ENCODE measurements at places on chromosomes 12 and 14.

DNA sequence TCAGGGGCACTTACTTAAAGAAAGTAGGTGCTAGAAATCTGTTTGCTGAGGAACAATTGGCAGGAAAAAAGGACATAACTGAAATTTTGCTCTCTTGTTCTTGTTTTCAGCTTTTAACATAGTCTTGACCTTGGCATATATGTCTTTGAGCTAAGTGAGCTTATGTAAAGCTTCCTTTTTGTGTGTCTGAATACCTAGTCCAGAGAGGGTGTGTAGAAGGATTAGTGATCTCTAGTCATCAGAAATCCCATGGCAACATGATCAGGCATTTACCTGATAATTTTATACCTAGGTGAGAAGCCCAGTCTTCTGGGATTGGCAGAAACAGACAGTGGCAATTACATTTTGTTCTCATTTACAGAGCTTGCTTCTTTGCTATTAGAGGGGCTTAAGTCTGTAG, 166.1 kb downstream of the SNAPC1 start:
- DNase-seq: no peak

- DNase-seq: no peak
Observed at GRCh38 chr12:116603546-116604177, 44.5 kb downstream of the MAP1LC3B2 start.

DNA sequence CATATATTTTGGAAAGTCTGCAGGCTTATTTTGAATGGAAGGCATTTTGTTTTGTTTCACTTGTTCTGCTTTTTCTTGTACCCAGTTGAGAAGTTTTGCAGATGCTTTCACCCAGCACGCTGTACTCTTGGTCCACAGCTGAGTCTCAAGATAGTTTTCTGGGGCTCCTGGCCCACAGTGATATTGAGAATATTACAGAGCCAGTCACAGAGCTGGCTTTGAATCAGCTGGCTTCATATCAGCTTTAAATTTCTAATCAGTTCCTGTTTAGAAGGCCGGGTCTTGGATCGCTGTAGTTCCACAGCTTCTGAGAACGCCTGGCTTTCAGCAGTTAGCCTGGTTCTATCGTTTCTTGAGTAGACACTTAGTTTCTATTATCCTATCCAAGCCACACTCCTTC, 32.5 kb upstream of the PARP11 start:
- DNase-seq: no peak

DNA sequence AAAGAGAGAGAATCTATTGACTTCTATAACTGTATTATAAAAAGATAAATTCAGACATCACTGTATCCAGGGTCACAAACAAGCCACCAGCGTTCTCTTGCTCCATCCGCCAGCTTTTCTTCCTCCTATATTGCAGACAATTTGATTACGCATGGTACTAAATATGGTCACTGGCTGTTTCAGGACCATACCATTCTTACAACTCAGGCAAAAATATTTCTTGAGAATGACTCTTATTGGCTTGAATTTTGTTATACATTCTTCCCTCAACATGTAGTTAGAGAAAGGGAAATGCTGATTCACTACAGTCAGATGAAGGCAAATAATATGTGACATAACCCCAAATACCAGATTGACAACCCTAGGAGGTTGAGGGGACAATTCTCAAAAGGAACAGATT, 101.3 kb downstream of the SLC6A15 start:
- DNase-seq: no peak

GRCh38 chr14:100655741-100656085, 68.5 kb upstream of the BEGAIN start:
- DNase-seq: no peak

GRCh38 chr12:115798309-115798917, 479.1 kb downstream of the MED13L start:
- DNase-seq: no peak

DNA sequence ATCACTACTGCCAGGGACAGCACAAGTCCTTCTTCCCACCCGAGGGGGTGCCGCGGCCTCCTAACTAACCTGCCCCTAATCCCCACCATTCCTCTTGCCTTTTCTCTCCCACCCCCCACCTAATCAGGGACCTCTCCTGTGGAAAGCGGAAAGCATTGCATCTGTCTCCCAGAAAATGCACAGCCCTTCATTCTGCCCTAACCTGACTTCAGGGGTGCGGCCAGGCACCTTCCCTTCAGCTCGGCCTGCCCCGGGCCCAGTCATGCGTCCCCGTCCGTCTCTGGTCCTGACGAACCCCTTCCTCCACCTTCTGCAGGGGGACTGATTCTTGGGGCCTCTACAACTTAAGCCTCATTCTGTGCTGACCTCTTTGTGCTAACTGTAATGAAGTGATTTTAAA, 43.9 kb upstream of the TRAF3 start:
- DNase-seq: no peak

GRCh38 chr14:100140452-100141078, 18.9 kb downstream of the DEGS2 start:
- DNase-seq: no peak

DNA sequence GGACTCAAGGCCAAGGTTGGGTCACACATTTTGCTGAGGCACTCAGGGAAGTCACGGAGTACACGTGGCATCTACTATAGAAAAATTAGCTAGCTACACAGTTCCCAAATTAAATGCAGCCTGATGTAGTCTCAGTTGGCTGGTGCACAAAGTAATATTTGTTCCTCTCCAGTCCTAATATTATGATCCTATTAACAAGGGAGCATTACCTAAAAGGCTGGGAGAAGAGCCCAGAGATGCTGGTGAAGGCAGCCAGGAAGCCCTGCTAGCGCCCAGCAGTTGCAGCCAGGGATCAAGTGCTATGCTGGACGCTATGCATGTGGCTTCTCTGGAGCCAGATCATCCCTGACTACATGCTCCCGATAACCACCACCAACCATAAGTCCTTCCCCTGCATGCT, 88.0 kb upstream of the GSC start:
- no peak for DNase-seq

DNA sequence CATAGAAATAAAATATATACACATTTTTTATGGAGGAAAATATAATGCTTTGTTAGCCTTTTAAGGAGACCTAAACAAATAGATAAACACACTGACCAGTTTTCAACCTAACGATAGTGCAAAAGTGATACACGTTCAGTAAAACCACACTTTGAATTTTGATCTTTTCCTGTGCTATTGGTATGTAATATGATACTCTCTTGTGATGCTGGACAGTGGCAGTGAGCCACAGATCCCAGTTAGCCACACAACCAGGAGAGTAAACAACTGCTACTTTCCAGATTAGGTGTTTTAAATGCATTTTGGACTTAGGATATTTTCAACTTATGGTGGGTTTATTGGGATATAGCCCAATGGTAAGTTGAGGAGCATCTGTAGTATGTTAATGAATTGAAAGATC, 243.1 kb downstream of the ERC1 start:
- no peak for DNase-seq

DNA sequence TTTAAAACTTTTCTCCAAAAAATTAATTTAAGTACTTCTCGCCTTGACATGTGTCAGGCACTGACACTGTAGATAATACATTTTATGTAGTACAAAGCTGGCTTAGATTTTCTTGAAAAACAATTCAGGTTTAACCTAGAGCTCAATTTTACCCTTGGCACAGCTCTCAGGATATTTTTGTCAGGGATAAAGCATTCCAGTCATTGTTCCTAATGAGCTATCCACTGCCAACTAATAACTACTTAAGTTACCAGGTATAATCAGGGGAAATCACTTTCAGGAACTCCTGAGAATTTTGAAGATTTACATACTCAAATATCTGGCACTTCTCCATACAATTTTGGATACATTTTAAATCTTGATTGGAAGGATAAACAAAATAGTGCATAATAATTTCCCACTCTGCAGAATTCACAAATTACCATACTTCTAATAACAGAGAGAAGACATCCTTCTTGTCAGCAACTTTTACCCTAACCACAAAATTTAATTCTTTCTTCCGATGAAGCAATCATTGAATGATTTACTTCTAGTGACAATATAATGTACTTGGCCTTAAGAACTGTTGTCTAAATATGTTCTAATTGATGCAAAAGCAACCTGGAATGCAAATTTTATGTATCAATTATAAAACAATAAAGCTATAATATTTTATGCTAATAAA, 4.8 kb downstream of the RASSF9 start:
- no peak for DNase-seq

GRCh38 chr12:54390176-54390667, 5.7 kb upstream of the ZNF385A start:
- DNase-seq: no peak

GRCh38 chr12:120814203-120814902, 88.7 kb downstream of the ACADS start:
- no peak for DNase-seq

- no peak for DNase-seq
Observed at GRCh38 chr14:52314595-52315354, 663 bp downstream of the PTGER2 start.

All from naive thymus-derived CD4-positive, alpha-beta T cell (primary cell).